ENCODE measurements at places on chromosomes 11 and 22.

GRCh38 chr11:103537904-103538502 is 428.8 kb downstream of the DYNC2H1 start:
- no peak for DNase-seq

- no peak for DNase-seq
Measured at GRCh38 chr11:65356394-65356972, 1.9 kb downstream of the TIGD3 start.

- DNase-seq: no peak
Measured at GRCh38 chr11:66070604-66071380, 720 bp downstream of the PACS1 start.

GRCh38 chr11:64802370-64803157 is 450 bp downstream of the MAP4K2 start:
- no peak for DNase-seq

GRCh38 chr11:99742501-99742900 is 721.8 kb downstream of the CNTN5 start:
- DNase-seq: no peak

GRCh38 chr11:110862407-110862806 is 150.2 kb upstream of the ARHGAP20 start:
- DNase-seq: no peak

All from SHP77 treated with DMSO at 0.1 percent for 48 hours (cell line).